ENCODE measurements at places on chromosomes 4 and X.

GRCh38 chr4:68462691-68463090, 15.4 kb downstream of the TMPRSS11E start:
- DNase-seq, result no peak

DNA sequence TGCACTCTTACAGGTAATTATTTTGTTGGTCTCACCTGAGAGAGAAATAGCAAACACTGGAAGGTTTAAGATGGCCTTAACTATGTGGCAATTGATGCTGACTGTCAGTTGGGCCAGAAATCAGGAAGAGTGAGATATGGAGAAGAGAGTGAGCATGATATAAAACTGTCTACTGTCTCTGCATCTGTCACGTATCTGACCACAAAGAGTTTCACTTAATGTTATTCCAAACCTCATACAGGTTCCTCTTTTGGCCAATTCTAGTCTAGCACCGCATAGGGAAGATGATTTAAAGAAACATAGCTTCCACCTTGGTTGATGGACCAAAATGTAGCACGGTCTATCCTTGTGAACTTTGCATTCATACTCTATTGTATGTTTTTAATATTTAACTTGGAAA, 381.0 kb upstream of the BOD1L1 start:
- no peak for DNase-seq

DNA sequence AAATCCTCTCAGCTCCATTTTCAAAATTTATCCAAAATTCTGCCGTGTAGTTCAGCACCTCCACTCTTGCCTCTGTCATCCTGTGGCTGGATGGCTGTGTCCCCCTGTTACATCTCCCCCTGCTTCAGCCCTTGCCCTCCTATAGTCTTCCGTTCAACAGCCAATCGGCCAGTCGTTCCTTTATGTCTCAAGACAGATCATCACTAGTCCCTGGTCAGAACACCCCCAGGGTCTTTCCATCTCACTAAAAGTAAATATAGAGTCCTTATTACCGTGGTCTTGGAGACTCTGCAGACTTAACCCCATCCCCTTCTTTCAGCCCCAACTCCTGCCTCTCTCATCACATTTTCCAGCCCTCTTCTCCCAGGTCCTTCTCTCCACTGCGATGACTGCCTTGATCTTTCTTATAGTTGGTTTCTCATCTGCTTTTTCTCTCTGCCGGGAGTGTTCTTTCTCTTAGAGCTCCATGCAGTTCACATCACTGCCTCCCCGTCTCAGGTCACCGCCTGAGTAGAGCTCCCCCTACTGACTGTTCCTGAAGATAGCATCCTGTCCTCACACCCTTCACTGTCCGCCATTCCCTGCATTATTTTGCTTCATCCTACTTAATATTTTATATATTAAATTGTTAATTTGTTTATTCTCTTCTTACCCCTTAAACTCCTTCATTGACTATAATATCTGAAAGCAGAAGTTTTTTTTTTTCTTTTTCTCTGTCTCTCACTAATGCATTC, 736.9 kb upstream of the MAGEB2 start:
- no peak for DNase-seq

GRCh38 chr4:40811956-40812355, 62.2 kb downstream of the NSUN7 start:
- peak; percentile 19 for DNase-seq

DNA sequence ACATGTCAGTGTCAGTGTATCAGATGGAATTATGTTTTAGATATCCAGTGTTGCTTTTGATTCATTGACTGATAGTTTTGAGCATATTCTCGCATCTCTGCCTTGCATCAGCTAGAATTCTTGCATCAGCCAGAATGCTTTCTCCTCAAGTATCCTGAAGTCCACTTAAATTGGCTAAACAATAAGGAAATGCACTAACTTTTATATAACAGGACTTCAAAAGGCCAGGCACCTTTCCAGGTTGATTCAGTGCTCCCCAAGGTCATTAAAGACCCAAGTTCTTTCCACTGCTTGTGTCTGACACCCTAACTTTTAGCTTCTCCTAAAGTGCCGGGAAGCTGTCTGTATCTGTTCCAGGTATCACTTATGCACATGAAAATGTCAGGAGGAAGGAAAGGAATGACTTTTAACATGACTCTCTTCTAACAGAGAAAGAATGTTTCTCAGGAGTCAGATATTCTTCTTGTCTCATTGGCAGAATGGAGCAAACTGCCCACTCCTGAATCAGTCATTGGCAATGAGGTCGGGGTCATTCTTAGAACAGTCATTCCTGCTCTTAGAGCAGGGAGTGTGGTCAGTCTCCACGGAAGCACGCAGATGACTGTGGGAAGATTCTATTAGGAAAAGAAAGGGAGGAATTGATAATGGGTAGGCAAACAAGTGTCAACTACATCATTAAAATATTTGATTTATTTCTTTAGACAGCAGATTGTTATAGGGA, 92.9 kb upstream of the TLL1 start:
- DNase-seq, result no peak

- no peak for DNase-seq
Observed at GRCh38 chr4:169438057-169438480, 167.3 kb upstream of the SH3RF1 start.

- DNase-seq, result no peak
Observed at GRCh38 chr4:109989044-109989443, 76.4 kb downstream of the EGF start.

- DNase-seq, result no peak
Observed at GRCh38 chr4:74319470-74319869, 11.2 kb downstream of the EPGN start.

- no peak for DNase-seq
Observed at GRCh38 chr4:54118850-54119589, 19.1 kb downstream of the GSX2 start.

GRCh38 chrX:9147086-9147485, 113.2 kb upstream of the FAM9B start:
- no peak for DNase-seq

GRCh38 chrX:154419688-154420401, 8.5 kb downstream of the TAFAZZIN start:
- DNase-seq, result no peak

DNA sequence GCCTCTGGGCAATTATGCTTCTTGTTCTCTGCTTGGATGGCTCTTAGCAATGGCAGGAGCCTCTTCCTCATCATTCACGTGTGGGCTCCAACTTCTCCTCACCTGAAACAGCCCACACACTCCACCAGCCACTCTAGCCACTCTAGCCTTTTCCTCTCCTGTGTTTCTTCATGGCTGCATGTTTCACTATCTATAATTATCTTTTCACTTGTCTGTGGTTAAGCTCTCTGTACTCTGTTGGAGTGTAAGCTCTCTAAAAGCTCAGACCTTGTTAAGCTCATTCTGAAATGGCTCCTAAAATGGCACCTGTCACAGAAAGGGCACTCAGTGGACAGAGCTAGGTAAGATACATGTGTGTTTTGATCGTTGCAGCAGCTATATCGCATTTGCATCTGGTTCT, 80.0 kb downstream of the SH3KBP1 start:
- DNase-seq, result no peak

DNA sequence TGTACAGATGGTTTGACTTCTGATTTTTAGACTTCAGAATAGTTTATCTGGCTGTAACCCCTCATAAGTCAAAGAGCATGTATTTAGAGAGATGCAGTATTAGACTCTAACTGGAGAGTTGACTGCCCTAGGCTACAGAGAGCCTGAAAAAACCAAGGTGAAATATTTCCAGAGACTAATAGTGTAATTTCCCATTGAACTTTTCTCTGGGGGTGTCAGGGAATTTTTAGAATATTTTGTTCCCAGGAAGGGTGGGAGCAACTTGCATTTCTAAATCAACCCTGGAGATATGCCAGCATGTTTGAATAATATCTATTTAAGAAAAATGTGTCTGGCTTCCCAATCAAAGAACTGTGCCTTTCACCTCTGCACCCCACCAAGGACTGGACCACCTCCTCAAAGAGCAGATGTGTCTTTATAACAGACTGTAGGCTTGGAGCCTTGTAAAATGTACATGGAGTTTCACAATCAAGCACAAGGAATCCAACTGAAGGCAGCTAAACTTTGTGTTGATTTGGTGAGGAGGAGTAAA, 2.0 kb downstream of the ANXA3 start:
- DNase-seq, result no peak

DNA sequence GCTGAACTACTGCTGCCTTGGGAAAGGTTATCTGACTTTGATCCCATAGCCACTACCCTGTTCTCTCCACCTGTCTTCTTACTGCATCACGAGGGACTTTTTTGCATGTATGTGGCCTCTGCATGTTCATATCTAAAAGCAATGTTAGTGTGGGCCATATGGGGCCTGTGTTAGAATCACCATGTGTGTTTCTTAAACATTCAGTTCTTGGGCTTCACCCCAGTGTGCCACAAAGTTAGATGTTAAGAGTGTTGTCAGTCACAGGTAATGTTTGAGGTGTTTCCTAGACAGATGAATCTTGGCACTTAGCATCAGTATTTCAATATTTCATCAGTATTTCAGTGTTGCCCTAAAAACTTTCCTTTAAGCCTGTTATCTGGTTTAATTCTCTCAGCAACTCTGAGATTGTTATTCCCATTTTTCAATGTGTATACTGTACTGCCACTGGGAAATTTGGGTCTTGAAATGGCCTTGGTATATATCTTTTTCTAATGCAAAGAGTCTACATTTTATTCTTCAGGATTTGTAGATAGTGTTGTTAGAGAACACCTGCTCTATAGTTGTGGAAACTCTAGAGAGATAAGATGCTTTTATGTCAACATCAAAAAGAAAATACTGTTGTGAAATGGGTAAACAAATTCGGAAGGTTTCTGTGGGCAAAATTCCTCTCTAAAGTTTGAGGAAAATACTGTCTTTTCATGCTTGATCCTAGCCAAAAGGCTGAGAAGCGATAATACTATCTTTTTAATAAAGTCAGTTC, 259.7 kb downstream of the BMPR1B start:
- DNase-seq, result no peak
